ENCODE measurements at places on chromosomes 5 and 9.

GRCh38 chr5:87074072-87074471 lies 193.6 kb upstream of the RASA1 start:
- no peak for DNase-seq

GRCh38 chr5:76497986-76498717 lies 95.1 kb downstream of the IQGAP2 start:
- no peak for DNase-seq

DNA sequence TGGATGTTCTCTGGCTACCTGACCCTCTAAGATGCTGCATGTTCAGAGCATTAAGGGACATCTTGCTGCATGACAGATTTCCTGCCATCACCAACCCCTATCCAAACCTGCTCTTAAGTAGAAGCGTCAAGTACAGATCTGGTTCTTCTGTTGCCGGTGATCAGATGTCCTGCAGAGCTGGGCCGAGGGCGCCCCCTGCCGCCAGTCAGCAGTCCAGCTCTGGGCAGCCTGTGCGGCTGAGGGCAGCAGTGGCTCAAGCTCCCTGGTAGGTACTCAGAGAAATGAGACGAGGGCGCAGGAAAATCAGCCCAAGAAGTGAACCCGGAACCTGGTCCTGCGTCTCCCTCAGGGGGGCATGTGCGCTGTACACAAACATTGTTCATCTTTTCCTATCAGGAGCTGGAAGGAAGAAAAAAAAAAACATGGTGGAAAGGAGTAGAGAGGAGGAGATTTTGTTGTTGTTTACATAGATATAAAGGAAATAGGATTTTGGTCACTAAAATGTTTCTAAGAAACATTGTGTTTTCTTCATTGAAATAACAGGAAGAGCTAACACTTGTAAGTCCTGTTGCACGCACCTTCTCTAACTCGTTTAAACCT lies 95.8 kb downstream of the CFAP90 start:
- peak; percentile 31 for DNase-seq

GRCh38 chr9:23663946-23664345 lies 162.1 kb downstream of the ELAVL2 start:
- no peak for DNase-seq

DNA sequence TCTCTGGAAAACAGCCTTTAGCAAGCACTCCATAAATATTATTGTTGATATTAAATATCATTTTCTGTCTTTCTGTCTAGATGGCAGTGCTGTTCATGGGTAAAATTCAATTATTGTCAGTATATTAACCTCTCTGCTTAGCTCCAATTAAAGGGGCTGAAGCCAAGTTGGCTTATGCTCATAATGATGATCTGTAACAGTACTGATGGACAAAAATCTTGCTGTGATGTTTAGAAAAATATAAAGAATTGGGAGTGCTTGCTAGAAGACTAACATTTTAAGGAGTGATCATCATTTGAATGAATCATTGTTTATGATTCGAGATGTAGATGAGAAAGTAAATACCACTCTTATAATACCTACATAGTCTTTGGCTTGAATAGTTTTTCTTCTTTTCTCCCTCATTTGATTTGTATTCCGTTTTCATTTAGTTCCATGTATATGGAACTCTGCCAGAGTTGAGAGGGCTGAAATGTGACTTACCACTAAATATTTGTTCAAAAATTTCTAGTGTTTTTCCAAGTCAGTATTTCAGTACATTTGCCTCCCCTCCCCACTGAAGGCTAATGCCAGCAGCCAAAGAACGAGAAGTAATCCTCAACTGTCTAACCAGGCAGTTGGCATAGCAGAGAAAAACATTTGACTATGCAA lies 538.3 kb downstream of the CSNK1G3 start:
- no peak for DNase-seq

DNA sequence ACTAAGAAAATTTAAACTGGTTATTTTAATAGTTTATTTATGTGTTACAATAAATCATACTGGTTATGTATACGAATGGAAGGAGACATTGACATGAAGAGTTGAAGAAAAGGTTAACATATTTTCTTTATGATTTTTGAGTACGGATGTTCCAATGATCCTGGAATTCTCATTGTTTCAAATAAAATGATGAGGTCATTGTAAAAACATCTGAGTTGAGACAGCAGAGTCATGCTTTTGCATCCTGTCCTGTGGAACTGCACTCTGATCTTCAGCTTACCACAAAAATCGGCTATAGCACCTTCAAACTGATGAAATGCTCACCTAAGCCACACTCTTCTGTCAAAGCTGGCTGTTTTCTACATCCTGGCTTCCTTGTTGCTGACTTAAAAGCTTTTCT lies 67.8 kb downstream of the PTCD2 start:
- DNase-seq = no peak

DNA sequence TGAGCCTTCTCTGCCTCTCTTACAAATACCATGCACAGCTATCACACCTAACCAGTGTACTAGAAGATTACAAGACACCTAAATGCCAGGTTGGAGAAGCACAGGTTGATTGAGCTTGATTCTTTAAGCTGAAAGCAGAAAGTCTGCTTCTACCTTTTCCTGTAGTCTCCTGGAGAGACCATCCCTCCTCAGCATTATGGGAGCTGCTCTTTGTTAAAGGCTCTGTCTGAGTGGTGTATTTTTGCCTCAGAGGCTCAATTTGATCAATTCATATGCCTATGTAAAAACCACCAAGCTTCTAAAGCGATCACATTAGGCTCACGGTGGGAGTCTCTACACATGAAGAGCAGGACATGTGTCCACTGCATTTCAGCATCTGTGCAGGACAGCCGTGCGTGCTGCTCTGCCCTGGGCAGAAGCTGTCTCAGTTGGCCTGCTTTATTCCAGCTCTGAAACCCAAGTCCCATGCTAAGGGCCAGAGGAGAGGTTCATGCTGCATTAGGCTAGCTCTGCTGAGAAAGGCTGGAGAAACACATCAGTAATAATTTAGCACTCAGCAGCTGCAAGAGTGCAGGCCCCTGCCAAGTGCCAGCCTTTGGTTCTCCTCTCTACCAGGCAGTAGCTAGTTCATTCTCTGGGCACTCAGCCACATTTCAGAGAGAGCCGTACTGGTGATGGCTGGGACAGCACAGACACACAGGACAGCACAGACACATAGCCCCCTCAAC lies 41.7 kb downstream of the TMEM167A start:
- DNase-seq = peak; percentile 77

DNA sequence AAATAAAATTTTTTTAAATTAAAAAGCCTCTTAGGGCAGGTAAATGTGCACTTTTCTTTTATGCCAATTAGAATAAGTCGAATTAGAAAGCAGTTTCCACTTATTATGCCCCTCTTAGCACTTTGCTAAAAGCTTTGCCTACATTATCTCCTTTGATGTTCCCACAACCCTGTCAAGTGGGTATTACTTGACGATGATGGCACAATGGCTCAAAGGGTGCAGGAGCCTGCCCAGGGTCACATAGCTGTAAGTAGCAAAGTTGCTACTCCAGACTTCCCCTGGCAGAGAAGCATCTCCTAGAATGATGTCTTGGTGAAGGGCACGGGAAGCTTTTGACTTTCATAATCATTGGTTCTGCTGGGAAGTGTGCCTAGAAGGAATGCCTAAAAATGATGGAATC lies 18.4 kb upstream of the IQGAP2 start:
- DNase-seq = no peak

DNA sequence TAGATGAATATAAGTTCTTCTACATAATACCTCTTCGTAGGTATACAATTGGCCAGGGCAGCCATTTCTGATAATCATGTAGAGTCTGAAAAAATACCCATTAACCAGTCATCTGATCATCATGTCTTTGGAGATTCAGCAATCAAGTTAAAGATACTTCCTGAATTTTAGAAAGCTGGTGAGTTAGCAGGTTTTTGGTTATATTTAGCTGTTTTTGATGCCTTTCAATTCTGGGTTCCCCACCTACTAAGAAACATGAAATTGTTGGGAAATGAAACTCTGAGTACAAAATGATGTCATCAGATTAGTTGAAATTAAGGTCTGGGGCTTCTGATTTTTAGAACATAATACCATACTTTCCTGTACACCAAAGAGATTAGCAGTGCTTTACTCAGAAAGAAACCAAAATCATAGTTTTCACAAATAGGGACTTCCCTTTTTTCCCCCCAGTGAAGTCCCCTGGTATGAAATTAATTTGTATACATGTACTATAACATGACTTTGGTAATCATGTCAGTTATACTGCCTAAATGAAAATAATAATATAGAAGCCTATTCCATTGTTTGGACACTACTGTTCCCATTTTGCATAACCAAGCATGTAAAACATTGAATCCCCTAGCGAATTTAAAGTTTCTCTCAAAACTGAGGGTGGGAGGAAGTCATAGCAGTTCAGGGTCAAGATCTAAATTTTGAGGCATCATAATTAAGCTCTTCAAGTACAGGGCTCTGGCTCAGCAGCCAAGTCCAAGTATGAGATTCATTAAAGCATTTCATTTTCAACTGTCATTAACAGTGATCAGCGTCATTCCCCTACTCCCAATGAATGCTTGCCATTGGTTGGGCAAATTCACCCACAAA lies 17.9 kb downstream of the PRLR start:
- no peak for DNase-seq

DNA sequence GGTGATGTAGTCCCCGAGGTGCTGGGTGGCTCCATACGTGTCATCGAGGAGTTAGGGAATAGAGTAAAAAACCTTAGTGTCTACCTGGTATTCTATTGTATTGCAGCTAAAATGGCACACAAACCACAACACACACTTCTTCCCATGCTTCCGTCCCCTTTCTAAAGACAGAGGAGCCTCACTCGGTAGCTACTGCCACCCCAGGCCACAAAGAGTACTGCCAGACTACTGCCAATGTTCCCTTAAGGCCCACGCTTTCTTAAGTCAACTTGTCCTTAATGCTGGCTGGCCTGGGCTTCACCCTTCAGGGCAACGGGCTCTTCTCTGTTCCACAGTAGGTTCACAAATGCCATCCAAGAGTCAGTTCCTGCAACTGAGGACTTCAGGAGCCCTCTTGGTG lies 673.0 kb downstream of the ELAVL2 start:
- DNase-seq = no peak

DNA sequence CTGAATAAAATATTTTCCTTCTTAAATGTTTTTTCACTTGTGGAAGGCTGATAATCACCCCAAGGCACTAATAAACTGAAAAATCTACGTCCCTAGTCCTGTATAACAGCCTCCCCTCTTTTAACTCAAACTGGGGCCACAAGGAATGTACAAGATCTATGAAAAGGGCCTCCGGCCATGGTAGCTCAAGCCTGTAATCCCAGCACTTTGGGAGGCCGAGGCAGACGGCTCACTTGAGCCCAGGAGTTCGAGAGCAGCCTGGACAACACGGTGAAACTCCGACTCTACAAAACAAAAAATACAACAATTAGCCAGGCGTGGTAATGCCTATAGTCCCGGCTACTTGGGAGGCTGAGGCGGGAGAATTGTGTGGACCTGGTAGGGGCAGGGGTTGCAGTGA lies 23.6 kb downstream of the RNF145 start:
- DNase-seq = no peak

DNA sequence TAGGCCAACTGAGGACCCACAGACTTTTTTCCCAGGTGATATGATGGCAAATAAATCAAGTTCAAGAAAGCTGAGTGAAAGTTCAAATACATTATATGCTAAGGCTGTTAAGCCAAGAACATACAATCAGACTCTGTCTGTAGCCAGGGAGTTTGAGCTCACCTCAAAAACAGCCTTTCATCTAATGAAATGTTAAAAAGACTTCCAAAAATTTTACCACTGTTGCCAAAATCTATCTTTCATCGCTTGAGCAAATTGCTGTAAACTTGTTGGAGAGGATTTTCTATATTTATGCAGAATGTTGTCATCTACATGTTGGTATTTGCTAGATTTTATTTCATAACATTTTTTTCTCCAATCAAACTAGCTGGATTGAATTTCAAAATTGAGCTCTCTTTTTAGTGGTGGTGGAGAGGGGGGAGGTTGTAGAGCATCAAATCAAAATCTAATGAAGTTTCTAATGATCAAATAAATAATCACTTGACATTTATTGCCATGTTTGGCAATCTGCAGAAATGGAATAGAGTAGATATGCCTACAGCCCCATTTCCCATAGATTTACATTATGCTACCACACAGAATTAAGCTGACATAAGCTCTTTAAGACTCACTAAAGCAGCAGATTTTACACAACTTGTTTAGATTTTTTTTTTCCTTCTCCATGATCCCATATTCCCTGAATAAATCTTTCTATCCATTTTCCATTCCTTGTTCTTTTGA lies 828.9 kb upstream of the ZNF608 start:
- no peak for DNase-seq

GRCh38 chr9:121976751-121977150 lies 116.4 kb downstream of the TTLL11 start:
- no peak for DNase-seq

GRCh38 chr9:4831119-4831518 lies 38.4 kb downstream of the RCL1 start:
- no peak for DNase-seq

GRCh38 chr5:169029037-169029436 lies 271.9 kb downstream of the SLIT3 start:
- DNase-seq = no peak

DNA sequence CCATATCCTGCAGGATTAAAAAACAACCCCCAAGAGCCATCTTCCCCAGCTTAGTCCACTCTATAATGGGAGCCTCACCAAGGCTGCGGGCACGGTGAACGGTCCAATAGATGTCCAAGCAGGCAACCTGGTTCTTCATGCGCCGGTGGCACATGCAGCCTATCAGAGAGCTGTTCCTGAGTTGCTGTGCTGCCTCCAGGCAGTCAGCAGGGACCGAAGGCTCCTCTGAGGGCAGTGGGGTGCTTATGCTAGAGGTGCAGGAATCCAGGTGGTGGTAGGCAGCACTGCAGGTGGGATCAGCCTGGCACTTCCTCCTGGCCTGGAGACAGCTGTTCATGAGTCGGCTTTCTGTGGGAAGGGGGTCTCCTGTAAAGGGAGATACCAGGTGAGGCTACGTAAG lies 10.2 kb downstream of the GFRA3 start:
- no peak for DNase-seq

GRCh38 chr5:6202149-6202967 lies 176.0 kb downstream of the MED10 start:
- DNase-seq = peak; percentile 25

GRCh38 chr5:147504011-147504410 lies 5.9 kb downstream of the DPYSL3 start:
- DNase-seq = no peak

Measured in G401 (cell line).